CD4-positive, alpha-beta T cell treated with Interferon gamma for 1 hour (primary cell): ENCODE measurements at places on chromosomes 7 and 10.

GRCh38 chr10:16986406-16987205 lies 143.0 kb downstream of the CUBN start:
- DNase-seq = no peak

DNA sequence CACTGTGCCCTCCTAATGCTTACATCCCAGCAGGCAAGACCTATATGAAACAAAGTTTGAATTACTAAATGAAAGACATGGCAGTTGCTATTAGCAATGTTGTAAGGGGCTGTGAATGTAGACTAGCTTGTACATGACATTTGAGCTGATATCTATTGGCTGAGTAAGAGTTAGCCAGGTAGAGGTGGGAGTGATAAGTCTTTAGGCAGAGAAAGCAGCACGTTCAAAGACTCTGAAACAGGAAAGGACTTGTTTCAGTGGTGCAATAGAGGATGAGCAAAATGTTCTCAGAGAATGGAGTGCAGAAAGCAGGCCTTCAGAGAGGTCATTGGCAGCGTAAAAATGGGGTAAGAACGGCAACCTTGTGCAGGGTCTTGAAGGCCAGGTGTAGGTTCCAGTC lies 687.6 kb downstream of the AUTS2 start:
- DNase-seq = no peak

DNA sequence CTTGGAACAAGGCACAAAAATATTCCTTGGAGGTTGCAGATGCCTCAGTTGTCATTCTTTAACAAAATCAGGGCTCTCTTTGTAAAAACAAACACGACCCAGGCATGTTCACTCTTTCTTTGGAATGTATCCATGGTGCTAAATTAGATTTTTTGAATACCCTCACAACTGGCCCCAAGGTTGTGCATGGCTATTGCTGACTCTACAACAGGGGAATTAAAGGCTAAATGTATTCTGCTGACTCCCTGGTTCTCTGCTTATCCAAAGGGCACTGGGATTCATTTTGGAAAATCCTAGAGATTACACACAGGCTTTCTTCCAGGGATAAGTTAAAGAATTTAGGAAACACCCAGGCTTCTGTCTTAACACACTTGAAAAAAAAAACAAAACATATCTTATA lies 332.5 kb downstream of the WDR11 start:
- no peak for DNase-seq

DNA sequence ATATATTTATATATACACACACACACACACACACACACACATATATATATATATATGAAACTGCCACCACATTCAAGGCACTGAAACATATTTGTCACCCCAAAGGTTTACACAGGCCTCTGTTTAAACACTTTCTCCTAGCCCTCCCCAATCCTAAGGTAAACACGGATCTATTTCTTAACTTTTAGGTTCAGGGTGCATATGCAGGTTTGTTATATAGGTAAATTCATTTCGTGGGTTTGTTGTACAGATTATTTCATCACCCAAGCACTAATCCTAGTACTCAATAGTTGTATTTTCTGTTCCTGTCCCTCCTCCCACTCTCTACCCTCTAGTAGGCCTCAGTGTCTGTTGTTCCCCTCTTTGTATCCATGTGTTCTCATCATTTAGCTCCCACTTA lies 305.0 kb downstream of the GPR37 start:
- no peak for DNase-seq

- no peak for DNase-seq
These were observed 180.9 kb downstream of the ANK3 start for GRCh38 chr10:60208676-60209269.

GRCh38 chr7:130750755-130751154 lies 16.7 kb upstream of the KLF14 start:
- DNase-seq = no peak
